Activated CD8-positive, alpha-beta T cell treated with anti-CD3 and anti-CD28 coated beads, Interleukin-2, amount 10 ng/mL, durations not matched to agents 7 days and 5 days (primary cell): ENCODE measurements at places on chromosomes 6 and 20.
A peak's percentile ranks its signal among the peaks of the same experiment; 100 is the strongest.

DNA sequence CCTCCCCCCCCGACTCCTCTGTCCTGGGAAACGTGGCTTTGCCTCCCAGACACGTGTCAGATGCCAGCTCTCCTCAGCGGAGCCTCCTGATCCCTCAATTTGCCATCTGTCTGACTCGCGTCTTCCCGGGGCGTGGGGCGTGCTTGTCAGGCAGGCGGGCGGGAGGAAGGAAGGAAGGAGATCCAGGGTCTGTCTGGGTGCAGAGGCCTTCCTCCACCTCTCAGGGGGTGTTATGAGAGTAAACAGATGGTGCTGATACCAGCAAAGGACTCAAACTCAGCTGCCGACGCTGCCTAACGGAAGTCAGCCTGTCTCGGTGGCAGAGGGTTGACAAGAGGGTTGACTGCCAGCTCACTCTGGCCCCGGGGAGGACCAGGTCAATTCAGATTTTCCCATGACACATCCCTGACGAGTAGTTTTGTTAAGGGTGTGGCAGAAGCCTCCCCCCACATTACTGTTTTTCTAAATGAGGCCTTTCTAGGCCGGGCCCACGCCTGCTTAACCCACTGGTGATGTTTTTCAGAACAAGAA lies 17.0 kb downstream of the UQCC2 start:
- peaks cover 79% of the 10 kb centered on the region for H3K36me3 ChIP-seq
- peaks cover 84% of the 10 kb centered on the region for H3K4me1 ChIP-seq
- no peaks in the 10 kb centered on the region for H3K27me3 ChIP-seq
- peak; percentile 70 for DNase-seq

- no peak overlapping the region for H3K27ac ChIP-seq
- H3K4me3 ChIP-seq: no peak overlapping the region
- H3K4me1 ChIP-seq: peaks cover 5% of the 10 kb centered on the region
These were observed 149.9 kb upstream of the PTPN1 start for GRCh38 chr20:50360218-50360672.

DNA sequence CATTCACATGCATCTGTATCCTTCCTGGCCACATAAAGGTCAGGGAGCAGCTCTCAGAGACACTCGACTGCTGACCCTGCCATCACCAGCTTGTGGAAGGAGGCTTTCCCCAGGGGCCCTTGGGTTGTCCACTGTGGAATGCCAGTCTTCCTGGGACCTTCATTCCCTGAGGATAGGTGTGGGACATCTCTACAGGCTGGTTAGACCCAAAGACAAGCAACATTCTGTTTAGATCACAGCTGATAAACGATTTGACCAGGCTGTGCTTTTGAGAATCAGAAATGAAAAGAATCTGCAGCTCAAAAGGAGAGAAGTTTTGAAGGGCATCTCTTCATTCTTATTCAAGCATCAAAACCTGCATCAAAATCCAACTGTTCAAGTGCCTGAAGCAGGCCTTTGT lies 18.2 kb upstream of the SH3BGRL2 start:
- DNase-seq: no peak
- H3K27me3 ChIP-seq: no peaks in the 10 kb centered on the region
- no peaks in the 10 kb centered on the region for H3K4me1 ChIP-seq
- H3K27ac ChIP-seq: no peak overlapping the region
- H3K4me3 ChIP-seq: no peak overlapping the region

- no peak for DNase-seq
- peaks cover 16% of the 10 kb centered on the region for H3K27me3 ChIP-seq
- H3K4me1 ChIP-seq: no peaks in the 10 kb centered on the region
- H3K4me3 ChIP-seq: no peak overlapping the region
- no peak overlapping the region for H3K27ac ChIP-seq
These were observed 25.5 kb downstream of the IYD start for GRCh38 chr6:150394053-150394898.

GRCh38 chr20:41889126-41889843 lies 271.1 kb upstream of the CHD6 start:
- H3K27me3 ChIP-seq: no peaks in the 10 kb centered on the region
- no peak for DNase-seq
- no peak overlapping the region for H3K4me3 ChIP-seq
- H3K4me1 ChIP-seq: no peaks in the 10 kb centered on the region

DNA sequence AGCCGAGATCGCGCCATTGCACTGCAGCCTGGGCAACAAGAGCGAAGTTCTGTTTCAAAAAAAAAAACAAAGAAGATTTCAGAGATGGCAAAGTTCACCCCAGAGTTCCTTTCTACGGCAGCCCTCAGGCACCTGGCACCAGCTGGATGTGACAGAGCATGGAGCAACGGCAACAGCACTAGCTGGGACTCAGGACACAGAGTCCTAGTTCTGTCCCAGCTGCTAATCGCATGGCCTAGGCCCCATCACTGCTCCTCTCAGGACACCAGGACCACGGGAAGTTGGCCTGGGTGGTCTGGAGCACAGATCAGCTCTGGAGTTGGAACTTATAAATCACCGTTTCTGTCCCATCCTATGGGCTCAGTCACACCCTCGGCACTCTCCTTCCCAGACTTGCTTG lies 1.1 kb downstream of the PGC start:
- H3K27me3 ChIP-seq: peaks cover 6% of the 10 kb centered on the region
- no peak for DNase-seq
- H3K36me3 ChIP-seq: no peaks in the 10 kb centered on the region
- no peak overlapping the region for H3K4me3 ChIP-seq
- H3K27ac ChIP-seq: no peak overlapping the region
- H3K4me1 ChIP-seq: no peaks in the 10 kb centered on the region

- no peak for DNase-seq
- no peak overlapping the region for H3K27ac ChIP-seq
- H3K27me3 ChIP-seq: no peaks in the 10 kb centered on the region
- no peaks in the 10 kb centered on the region for H3K36me3 ChIP-seq
- no peak overlapping the region for H3K4me3 ChIP-seq
These were observed 392.0 kb upstream of the SASH1 start for GRCh38 chr6:147950623-147950987.

DNA sequence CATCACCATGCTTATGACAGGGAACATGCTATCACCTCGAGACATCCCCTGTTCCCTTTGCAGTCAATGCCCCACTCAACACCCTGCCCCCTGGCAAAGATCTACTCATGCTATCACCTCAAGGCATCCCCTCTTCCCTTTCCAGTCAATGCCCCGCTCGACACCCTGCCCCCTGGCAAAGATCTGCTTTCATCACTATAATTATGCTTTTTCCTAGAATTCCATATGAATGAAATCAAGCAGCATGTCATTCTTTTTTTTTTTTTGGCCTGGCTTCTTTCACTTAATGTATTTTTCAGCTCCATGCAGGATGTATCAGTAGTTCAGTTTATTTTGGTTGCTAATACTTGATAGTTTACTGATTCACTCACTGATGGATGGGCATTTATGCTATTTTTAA lies 554.9 kb downstream of the CDH26 start:
- no peaks in the 10 kb centered on the region for H3K27me3 ChIP-seq
- DNase-seq: no peak
- no peak overlapping the region for H3K27ac ChIP-seq
- H3K4me3 ChIP-seq: no peak overlapping the region

GRCh38 chr20:50744143-50744792 lies 12.9 kb downstream of the PARD6B start:
- no peak for DNase-seq
- no peaks in the 10 kb centered on the region for H3K27me3 ChIP-seq
- no peak overlapping the region for H3K4me3 ChIP-seq
- no peak overlapping the region for H3K27ac ChIP-seq
- peaks cover 3% of the 10 kb centered on the region for H3K36me3 ChIP-seq
- H3K4me1 ChIP-seq: peaks cover 25% of the 10 kb centered on the region

DNA sequence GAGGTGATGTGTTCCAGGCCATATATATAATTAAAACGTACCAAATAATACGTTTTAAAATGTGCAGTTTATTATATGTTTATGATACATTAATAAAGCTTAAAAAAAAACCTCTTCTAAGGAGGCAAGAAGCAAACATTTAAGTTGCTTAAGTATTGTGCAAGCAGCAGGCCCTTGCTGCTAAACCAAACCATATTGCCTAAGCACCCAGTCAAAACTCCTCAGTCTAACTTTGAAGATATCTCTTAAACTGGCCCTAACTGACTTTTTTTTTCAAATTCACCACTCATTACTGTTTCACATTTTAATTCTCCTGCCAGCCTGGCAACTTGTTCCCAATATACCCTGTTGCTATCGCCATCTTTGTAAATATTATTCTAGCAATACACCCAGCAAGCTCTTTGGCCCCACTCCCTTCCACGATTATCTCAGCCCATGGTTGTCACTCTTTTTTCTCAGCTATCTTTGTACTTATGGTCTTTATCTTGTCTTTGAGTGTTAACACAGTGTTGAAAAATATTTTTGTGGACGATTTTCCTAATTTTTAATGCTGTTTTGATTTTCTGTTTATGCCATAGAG lies 60.9 kb downstream of the C6orf58 start:
- H3K36me3 ChIP-seq: no peaks in the 10 kb centered on the region
- no peak for DNase-seq
- H3K4me3 ChIP-seq: no peak overlapping the region
- H3K27me3 ChIP-seq: peaks cover 3% of the 10 kb centered on the region
- H3K4me1 ChIP-seq: no peaks in the 10 kb centered on the region

DNA sequence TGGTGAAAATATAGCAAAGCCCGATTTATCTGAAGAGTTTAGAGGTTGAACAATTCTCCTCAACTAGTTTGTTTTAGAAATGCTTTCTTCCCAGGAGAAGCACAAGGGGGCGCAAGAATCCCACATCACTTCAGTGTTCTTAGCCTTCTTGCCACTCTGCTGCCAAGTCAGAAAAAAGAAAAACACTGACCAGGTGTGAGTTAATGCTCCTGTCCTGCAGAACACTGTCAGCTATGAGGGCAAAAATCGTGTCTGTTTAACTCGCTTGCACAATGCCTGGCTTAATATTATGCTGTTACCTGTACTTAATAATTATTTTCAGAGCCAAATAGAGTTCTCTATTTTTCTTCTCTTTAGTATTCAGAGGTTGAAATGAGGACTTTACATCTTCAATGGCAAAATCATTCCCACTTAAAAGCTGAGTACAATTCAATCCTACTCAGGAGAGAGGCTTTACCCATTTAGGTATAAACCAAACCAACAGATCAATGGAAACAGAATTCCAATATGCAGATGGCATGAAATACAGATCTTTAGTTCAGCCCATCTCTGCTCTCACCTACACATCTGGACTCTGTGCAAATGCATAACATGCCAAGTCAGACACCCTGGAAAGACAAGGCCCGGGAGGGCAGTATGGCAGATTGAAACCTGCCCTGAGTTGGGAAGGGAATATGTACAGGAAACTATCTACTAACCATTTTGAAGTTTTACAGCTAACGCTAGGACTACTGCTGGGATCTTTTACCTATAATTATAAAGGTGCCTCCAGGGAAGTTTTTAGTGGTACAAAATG lies 71.4 kb upstream of the TULP1 start:
- no peaks in the 10 kb centered on the region for H3K27me3 ChIP-seq
- H3K4me1 ChIP-seq: peaks cover 18% of the 10 kb centered on the region
- peak; percentile 87 for DNase-seq
- H3K27ac ChIP-seq: no peak overlapping the region

DNA sequence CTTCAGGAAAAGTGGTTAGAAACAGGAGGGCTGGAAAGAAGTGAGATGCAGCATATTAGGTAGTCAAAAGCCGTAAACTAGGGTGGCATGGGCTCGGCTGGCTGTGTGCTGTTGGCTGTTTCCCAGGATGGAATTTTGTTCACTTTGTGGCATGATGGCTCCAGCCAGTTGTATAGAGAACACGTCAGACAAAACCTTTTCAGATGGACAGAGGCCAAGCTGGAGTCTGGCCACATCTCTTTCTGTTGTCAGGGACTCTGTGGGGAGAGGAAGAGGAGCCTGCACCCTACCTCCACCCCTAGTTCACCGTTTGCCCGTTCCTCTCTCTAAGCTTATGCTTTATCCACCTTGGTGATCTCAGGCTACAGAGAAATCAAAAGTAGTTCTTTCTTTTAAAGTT lies 22.0 kb downstream of the C6orf89 start:
- H3K36me3 ChIP-seq: peaks cover 61% of the 10 kb centered on the region
- H3K4me1 ChIP-seq: peaks cover 39% of the 10 kb centered on the region
- H3K27me3 ChIP-seq: no peaks in the 10 kb centered on the region
- no peak for DNase-seq
- no peak overlapping the region for H3K27ac ChIP-seq
- no peak overlapping the region for H3K4me3 ChIP-seq

- no peak overlapping the region for H3K27ac ChIP-seq
- no peaks in the 10 kb centered on the region for H3K27me3 ChIP-seq
- H3K36me3 ChIP-seq: peaks cover 8% of the 10 kb centered on the region
- no peak for DNase-seq
- no peak overlapping the region for H3K4me3 ChIP-seq
- H3K4me1 ChIP-seq: peaks cover 3% of the 10 kb centered on the region
These were observed 24.6 kb downstream of the DSTN start for GRCh38 chr20:17594443-17594842.

DNA sequence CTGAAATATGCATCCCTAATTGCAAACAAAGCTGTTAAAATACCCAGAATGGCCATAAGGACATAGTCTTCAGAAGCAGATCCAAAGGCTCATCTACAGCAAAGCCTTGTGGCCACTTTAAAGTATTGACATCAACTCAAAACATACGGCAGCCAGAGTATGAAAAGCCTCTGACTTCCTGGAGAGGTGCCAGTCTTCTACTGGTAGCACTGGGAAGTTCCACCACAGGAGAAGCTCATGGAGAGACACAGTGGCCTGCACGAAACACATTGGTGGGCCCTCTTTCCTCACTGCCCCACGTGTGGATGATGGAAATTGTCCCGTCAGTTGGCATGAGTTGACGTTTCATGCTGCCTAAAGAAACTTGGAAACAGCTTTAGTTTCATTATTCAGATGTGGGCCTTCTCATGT lies 202.6 kb upstream of the HEY2 start:
- no peak for DNase-seq
- H3K36me3 ChIP-seq: no peaks in the 10 kb centered on the region
- peaks cover 2% of the 10 kb centered on the region for H3K27me3 ChIP-seq
